ENCODE measurements at places on chromosomes 2 and 18.
A peak's percentile ranks its signal among the peaks of the same experiment; 100 is the strongest.

GRCh38 chr18:12428923-12429322 is 21.2 kb downstream of the PRELID3A start:
- no peak overlapping the region for H3K4me3 ChIP-seq
- no peak for DNase-seq
- peaks cover 6% of the 10 kb centered on the region for H3K4me1 ChIP-seq
- no peaks in the 10 kb centered on the region for H3K27me3 ChIP-seq
- peaks cover 2% of the 10 kb centered on the region for H3K36me3 ChIP-seq

- H3K27ac ChIP-seq = no peak overlapping the region
- no peak overlapping the region for H3K4me3 ChIP-seq
- peaks cover 7% of the 10 kb centered on the region for H3K4me1 ChIP-seq
- DNase-seq = no peak
- H3K36me3 ChIP-seq = no peaks in the 10 kb centered on the region
- no peaks in the 10 kb centered on the region for H3K27me3 ChIP-seq
Measured at GRCh38 chr2:45445037-45445436, 166.0 kb downstream of the SRBD1 start.

DNA sequence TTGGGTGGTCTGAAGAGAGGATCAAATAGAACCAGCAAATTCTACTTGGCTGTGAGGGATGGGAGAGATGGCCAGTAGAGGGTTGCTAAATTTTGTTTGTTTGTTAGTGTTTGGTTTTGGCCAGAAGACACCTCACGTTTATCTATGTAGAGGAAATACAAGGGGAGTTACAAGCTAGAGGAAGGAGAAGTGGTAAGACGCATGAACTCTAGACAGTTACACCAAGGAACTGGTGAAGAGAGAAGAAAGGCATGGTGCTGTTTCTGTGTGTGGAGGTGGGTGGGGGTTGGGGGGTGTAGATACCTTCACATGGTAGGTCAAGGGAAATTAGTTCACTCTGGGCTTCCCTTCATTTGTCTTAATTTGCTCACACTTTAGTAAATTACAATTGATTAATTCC is 25.6 kb downstream of the RASGRP3 start:
- H3K27ac ChIP-seq = no peak overlapping the region
- H3K27me3 ChIP-seq = peaks cover 2% of the 10 kb centered on the region

GRCh38 chr2:229454934-229455631 is 184.0 kb upstream of the PID1 start:
- H3K4me1 ChIP-seq = no peaks in the 10 kb centered on the region
- no peaks in the 10 kb centered on the region for H3K36me3 ChIP-seq
- H3K4me3 ChIP-seq = no peak overlapping the region
- no peak for DNase-seq

DNA sequence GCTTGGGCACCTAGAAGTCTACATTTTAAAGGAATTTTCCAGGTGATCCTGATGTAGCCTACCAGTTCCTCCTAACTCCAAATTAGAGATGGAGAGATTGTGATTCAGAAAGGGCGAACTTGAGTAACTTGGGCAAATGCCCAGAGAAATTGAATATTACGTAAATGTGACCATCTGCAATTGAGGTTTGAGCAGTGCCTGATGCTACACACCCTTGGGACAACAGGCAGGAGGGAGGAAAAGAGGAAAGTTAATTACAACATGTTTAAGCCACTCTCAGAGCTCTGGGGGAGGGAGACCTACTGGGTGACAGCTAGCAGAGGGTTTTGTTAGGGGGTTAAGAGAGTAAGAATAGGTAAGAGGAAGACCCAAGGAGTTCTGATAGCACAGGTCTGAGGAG is 208.9 kb downstream of the LPIN1 start:
- no peaks in the 10 kb centered on the region for H3K4me1 ChIP-seq
- H3K4me3 ChIP-seq = no peak overlapping the region
- DNase-seq = no peak
- H3K27me3 ChIP-seq = peaks cover 21% of the 10 kb centered on the region

GRCh38 chr18:55031576-55031975 is 72.3 kb upstream of the CCDC68 start:
- DNase-seq = no peak
- H3K4me1 ChIP-seq = no peaks in the 10 kb centered on the region
- no peak overlapping the region for H3K4me3 ChIP-seq
- peaks cover 14% of the 10 kb centered on the region for H3K27me3 ChIP-seq

- no peaks in the 10 kb centered on the region for H3K36me3 ChIP-seq
- no peak for DNase-seq
- H3K4me3 ChIP-seq = no peak overlapping the region
Measured at GRCh38 chr18:75141734-75142133, 67.2 kb downstream of the PTGR3 start.

DNA sequence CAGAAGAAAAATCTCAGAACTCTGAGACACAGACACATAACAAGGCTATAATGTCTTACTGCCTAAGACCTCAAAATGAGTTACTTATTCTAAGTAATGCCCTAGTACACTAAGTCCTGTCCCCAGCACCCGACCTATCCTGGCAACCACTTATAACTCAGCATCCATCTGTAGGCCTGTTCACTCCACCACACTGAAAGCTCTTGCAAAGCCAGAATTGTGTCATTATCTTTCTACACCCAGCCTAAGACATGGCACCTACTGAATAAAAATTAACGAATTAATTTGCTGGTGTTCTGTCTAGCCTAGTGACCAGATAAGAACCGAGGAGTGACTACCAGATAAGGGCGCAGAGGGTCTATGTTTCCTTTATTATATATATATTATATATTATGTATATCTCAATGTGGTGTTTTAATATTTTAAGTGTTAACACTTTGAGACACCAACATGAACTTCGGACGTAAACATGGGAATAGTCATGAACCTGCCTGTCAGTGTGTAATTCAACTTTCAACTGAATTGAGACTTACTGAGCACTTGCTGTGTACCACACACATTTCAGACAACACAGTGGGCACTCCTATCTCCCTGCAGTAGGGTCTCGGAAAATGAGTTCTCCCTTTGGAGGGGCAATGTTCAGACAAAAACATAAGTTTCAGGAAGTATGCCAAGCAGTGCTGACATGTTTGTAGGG is 27.7 kb downstream of the TMEM131 start:
- H3K36me3 ChIP-seq = peaks cover 8% of the 10 kb centered on the region
- no peak overlapping the region for H3K4me3 ChIP-seq
- DNase-seq = no peak
- H3K27me3 ChIP-seq = no peaks in the 10 kb centered on the region
- no peak overlapping the region for H3K27ac ChIP-seq

DNA sequence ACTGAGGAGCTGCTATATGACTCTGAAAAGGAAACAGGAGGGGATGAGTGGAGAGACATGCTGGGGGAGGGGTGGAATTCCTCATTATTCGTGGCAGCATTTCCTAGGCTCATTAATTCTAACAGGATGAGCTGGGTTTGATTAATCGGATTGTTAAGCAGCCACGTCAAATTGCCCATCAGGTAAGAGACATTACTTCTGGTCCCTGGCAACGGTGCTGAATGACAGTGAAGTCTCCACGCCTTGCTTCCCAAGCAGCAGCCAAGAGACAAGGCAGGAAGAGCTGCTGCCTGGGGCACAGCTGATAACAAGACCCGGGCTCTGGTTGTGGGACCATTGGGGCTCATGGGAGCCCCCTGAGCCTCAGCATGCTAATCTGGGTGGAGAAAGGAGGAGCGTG is 86.6 kb downstream of the MARCHF4 start:
- H3K4me3 ChIP-seq = no peak overlapping the region
- H3K4me1 ChIP-seq = no peaks in the 10 kb centered on the region
- no peak for DNase-seq
- H3K27ac ChIP-seq = no peak overlapping the region
- no peaks in the 10 kb centered on the region for H3K36me3 ChIP-seq

DNA sequence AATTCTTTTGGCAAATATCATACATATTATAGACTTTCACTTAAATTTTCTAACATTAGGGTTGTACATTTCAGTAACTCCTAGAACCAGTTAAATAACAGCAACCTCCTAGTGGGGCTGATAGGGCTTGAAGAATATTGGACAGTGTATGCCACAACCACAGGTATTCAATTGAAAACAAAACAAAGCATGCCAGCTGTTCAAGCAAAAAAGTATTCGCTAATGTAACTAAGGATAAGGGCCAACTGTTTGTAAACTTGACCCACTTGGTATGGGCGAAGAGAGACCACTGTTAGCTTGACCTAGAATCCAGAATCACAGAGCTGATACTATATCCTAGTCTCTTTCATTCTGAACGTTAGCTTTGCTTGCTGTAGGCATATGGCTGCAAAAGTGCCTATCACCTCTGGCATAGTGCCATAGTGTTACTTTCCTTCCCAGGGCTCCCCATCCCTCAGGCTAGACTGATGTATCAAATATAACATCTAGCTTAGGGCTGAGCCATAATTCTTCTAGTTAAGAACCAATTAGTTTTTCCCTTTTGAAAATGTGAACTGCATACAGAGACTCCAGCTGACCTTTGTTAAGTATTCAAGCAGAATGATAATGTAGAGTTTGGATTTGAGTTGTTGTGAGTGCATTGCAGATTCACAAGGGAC is 458.8 kb upstream of the NRXN1 start:
- no peak overlapping the region for H3K27ac ChIP-seq
- no peak for DNase-seq
- H3K27me3 ChIP-seq = no peaks in the 10 kb centered on the region
- no peaks in the 10 kb centered on the region for H3K36me3 ChIP-seq
- H3K4me3 ChIP-seq = no peak overlapping the region

DNA sequence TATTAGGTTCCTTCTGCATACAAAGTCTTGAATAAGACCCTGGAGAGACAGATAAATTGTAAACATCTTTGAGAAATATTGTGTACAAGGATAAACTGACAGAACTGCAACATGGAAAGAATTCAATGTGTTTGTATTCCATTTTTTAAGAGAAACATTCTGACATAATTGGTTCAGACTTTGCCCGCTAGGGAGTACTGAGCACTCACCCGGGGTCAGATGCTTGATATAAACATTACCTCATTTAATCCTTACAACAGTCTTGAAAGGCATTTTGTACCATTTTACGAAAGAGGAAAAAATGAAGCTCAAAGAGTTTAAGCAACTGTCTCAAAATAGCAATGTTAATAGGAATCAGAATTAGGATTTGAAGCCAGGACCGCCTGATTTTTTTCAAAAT is 416.7 kb upstream of the CRIM1 start:
- H3K27ac ChIP-seq = no peak overlapping the region
- no peak overlapping the region for H3K4me3 ChIP-seq

- no peaks in the 10 kb centered on the region for H3K36me3 ChIP-seq
- peaks cover 6% of the 10 kb centered on the region for H3K4me1 ChIP-seq
- no peak overlapping the region for H3K4me3 ChIP-seq
- no peak for DNase-seq
- H3K27me3 ChIP-seq = peaks cover 1% of the 10 kb centered on the region
Measured at GRCh38 chr2:147657086-147658000, 187.5 kb upstream of the ACVR2A start.

- no peaks in the 10 kb centered on the region for H3K36me3 ChIP-seq
- no peaks in the 10 kb centered on the region for H3K4me1 ChIP-seq
- no peak overlapping the region for H3K4me3 ChIP-seq
- no peak overlapping the region for H3K27ac ChIP-seq
Measured at GRCh38 chr2:9158786-9159779, 47.5 kb upstream of the ASAP2 start.

- peaks cover 49% of the 10 kb centered on the region for H3K27me3 ChIP-seq
- no peak overlapping the region for H3K4me3 ChIP-seq
- H3K27ac ChIP-seq = no peak overlapping the region
- no peak for DNase-seq
Measured at GRCh38 chr18:13804305-13804704, 19.6 kb upstream of the MC5R start.

GRCh38 chr18:64334748-64335147 is 185.9 kb upstream of the LINC00305 start:
- H3K4me3 ChIP-seq = no peak overlapping the region
- no peaks in the 10 kb centered on the region for H3K27me3 ChIP-seq
- no peak overlapping the region for H3K27ac ChIP-seq
- DNase-seq = no peak

- H3K27me3 ChIP-seq = no peaks in the 10 kb centered on the region
- no peak overlapping the region for H3K4me3 ChIP-seq
- no peaks in the 10 kb centered on the region for H3K36me3 ChIP-seq
- H3K27ac ChIP-seq = no peak overlapping the region
- H3K4me1 ChIP-seq = no peaks in the 10 kb centered on the region
Measured at GRCh38 chr2:166518634-166519390, 24.8 kb upstream of the SCN7A start.

DNA sequence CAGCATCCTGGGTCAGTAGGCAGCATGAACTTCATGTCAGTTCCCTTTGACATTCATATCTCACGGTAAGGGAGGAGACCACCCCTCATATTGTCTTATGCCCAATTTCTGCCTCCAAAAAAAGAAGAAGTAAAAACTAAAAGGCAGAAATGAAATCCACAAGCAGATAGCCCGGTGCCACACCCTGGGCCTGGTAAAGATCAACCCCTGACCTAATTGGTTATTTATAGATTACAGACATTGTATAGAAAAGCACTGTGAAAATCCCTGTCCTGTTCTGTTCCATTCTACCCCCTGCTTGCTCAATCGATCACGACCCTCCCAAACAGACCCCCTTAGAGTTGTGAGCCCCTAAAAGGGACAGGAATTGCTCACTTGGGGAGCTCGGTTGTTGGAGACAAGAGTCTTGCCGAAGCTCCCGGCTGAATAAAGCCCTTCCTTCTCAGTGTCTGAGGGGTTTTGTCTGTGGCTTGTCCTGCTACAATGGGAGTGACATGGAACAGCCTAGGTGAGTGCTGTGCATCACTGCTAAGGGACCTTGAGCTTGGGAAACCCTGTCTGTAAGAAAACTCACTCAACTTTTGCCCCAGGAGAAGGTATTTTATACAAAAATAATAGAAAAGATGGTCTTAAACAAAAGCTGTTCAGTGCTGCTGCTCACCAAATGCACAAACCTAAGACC is 11.1 kb downstream of the NDUFV2 start:
- H3K4me3 ChIP-seq = peak overlapping the region; percentile 25
- peaks cover 73% of the 10 kb centered on the region for H3K36me3 ChIP-seq
- H3K27me3 ChIP-seq = no peaks in the 10 kb centered on the region
- H3K4me1 ChIP-seq = peaks cover 89% of the 10 kb centered on the region
- no peak for DNase-seq

DNA sequence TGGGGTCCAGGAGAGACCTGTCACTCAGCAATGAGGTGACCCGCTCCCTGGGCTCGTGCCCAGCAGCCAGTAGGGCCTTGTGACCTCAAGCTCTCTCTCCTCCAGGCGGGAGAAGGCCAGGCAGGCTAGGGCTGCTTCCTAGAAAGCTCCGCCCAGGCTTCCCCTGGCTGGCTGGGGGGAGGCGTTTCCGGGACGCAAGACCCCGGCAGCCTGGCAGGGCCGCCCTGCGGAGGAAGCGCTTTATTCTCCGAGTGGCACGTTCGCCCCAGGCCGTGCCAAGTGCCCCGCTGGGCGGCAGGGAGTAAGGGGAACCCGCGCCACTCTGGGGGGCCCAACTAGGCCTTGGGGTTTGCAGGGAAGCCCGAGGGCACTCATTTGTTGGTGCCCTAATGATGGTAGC is 21.2 kb upstream of the EPAS1 start:
- H3K4me3 ChIP-seq = no peak overlapping the region
- H3K4me1 ChIP-seq = peaks cover 7% of the 10 kb centered on the region
- DNase-seq = no peak
- H3K27ac ChIP-seq = no peak overlapping the region

Measured in activated CD4-positive, alpha-beta memory T cell treated with anti-CD3 and anti-CD28 coated beads, Interleukin-2, amount 10 ng/mL, durations not matched to agents 7 days and 5 days (primary cell).